ENCODE measurements at places on chromosomes 5 and 9.

DNA sequence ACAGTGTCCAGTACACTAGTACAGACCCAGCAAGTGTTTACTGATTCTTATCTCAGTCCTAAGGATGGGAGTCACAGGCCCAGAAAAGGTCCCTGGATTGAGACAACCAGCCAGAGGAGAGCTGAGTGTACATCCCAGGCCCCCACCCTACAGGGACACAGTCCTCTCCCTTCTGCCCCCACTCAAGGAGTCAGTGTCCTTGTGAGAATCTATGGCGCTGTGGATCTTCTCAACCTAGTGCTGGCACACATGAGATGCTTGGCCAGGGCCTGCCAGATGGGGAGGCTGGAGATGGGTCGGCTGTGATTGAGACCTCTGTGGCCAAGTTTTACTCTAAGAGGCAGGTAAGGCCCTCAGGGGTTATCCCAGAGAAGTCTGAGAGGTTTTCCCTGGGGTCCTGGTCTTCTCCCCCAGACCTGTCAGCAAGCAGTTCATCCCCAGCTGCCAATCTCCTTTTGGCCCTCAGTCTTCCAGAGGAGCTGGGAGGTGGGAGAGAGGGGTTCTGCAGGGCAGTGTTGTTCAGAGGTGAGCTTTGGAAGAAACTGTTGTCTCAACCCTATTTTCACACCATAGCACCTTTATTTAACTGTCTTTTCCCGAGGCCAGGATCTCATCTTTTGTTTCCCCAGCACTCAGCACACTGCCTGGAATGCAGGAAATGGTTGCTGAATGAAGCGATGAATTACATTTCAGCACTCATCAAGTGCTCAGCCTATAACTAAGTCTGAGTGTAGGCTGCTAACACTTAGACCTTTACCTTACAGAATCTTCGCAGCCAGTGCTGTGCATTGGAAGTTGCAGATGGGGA is 3.2 kb upstream of the NSD1 start:
- DNase-seq: no peak

- DNase-seq: no peak
Measured at GRCh38 chr5:176486189-176486757, 38.1 kb downstream of the FAF2 start.

GRCh38 chr5:132389585-132390286 is 20.2 kb downstream of the SLC22A5 start:
- no peak for DNase-seq

DNA sequence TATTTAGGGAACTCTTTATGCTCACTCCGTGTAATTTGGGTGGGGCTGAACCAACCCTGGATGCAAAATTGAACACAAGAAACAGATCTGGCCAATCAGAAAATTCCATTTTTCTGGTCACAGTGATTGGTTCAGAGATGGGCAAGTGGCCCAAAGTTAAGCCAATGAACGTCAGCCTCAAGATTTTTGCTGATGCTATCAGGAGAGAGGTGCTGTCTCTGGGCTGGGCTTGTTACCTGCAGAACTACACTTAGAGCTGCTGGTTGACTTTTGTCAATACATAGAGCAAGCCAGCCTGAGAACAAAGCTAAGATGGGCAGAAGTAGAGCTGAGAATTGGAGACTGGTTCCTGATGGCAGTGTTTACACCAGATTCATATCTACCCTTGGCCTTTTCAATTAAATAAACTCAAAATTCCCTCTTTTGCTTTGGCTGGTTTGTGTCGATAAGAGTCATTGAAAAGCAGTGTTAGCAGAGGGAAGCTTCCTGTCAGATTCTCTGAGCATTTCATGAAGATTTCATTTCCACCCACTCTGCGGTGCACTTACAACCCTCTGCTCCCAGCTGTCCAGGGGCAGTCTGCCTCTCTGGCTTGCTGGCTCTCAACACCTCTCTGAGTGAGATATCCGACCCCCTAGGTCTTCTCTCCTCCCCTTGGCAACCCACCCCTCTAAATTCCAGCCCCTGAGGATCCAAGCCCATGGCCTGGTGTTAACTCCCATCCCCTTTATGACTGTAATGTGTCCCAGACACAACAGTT is 64.5 kb upstream of the PPARGC1B start:
- no peak for DNase-seq

DNA sequence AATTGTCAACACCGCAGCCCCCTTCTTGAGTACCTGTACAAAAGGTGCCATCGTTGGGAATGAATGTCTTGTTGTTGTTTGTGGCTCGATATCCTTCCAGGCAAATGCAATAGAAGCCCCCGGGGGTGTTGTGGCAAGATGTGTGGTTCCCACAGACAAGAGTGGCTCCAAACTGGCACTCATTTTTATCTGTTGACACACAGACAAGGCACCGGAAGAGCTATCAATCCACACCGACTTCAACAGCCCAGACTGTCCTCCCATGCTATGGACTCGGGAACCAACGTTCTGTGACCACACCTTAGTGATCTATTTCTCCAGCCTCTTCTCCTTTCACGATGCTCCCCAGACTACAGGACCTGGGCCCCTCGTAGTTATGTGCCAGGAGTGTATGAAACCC is 25.9 kb downstream of the SUSD1 start:
- no peak for DNase-seq

GRCh38 chr9:86641970-86642369 is 287.8 kb upstream of the TUT7 start:
- no peak for DNase-seq

GRCh38 chr5:74673011-74673790 is 11.8 kb upstream of the HEXB start:
- DNase-seq: no peak

DNA sequence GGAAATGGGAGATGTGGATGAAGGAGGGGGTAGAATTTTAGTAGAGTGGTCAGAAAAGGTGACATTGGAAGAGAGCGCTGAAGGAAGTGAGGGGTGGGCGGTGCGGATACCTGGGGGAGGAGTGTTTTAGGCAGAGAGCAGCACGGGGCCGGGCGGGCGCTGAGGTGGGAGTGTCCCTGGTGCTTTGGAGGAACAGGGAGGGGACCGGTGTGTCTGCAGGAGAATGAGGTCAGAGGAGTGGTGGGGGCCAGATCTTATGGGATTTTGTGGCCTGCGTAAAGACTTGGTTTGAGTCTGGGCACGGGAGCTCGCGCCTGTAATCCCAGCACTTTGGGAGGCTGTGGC is 5.8 kb upstream of the PSD2 start:
- DNase-seq: no peak

DNA sequence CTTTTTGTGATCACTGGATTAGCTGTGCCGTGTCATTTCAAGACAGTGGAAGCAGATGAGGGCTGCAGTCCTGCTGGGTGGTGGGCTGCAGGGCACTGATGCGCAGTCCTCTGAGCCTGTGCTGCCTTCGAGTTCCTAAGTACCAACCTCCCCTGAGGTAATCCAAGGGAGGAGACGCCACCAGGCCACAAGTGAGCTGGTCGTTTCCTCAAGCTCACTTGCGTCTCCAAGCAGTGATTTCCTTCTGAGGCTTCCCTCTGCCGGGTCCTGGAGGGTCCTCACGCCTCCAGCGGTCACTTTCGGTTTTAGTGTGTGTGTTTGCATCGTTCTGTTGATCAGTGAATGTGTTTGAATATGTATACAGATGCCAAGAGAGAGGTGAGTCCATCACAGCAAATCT is 115.7 kb downstream of the TRIO start:
- DNase-seq: no peak

DNA sequence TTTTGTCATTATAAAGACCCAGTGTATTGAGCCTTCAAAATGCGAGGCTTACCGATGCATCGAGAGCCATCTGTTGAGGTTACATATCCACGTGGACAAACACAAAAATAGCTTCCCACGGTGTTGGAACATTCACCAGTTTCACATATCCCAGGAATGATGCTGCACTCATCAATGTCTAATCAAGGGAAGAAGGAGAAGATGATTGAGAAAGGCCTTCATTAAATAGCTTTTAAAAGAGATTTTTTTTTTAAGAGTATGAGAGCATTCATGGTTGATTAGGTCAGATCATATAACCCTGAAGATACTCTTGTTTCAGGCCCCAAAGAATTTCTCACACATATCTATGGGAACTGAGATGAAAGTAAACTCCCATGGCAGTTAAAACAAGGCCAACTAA is 129.4 kb downstream of the FBN2 start:
- no peak for DNase-seq

GRCh38 chr9:27564670-27565069 is 8.6 kb downstream of the C9orf72 start:
- no peak for DNase-seq

- DNase-seq: no peak
Measured at GRCh38 chr5:104385906-104386305, 823.3 kb upstream of the NUDT12 start.

GRCh38 chr5:137731176-137731575 is 4.7 kb downstream of the KLHL3 start:
- no peak for DNase-seq

- DNase-seq: peak; percentile 33
Measured at GRCh38 chr5:142145106-142145900, 36.7 kb downstream of the NDFIP1 start.

GRCh38 chr5:146796911-146797310 is 81.6 kb downstream of the PPP2R2B start:
- DNase-seq: no peak

DNA sequence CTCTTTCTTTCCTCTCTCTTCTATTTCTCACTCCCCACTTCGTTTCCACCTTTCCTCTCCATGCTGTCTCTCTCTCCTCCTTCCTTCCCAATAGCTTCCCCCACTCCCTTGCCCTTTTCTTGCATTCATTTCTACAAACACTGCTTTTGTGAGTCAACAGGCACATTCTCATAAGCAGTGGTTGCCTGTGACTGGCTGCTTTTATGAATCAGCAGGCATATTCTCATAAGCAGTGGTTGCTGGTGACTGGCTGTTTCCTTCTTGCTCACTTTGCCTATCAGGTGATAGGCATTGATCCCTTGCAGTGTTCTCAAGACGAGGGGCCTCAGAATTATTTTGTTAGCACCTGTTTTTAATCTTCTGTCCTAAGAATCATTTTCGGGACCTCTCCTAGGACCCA is 116.1 kb upstream of the ACTBL2 start:
- no peak for DNase-seq

DNA sequence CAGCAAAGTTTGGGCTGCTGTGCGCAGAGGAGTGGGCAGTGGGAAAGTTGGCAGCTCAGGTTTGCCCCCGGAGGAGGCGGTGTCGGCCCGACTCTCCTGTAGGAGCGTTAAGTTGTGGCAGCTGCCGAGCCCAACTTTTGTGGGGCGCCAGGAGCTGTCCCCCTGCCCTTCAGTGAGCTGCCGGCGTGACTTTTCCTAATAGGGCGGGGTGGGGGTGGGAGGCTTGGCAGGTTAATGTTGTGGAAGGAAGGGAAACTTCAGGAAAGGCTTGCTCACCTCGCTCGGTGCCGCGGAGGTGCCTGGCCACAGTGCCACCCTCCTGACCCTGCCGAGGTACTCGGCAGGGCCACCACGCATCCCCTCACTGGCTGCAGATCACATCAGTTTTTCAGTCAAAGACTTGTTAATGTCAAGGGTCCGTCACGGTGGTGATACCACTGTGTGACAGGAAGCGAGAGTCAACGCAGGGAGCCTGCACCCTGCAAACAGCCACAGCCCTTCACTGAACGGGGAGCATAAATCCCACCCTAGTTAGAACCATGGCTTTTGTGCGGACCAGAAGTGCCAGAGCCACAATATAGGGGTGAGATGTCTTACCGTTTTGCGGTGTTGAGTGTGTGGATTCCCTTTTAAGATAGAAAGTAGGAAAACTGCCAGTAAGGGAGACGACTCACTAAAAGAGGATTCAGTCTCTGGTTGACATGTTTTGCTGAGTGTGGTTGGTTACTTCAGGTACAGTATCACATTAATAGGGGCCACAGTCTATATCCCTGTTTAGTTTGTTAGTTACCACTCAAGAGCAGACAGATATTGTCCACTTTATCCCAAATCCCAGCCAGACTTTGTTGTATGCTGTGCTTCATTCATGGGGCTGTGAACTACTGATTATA is 796 bp downstream of the LNPEP start:
- DNase-seq: peak; percentile 37

DNA sequence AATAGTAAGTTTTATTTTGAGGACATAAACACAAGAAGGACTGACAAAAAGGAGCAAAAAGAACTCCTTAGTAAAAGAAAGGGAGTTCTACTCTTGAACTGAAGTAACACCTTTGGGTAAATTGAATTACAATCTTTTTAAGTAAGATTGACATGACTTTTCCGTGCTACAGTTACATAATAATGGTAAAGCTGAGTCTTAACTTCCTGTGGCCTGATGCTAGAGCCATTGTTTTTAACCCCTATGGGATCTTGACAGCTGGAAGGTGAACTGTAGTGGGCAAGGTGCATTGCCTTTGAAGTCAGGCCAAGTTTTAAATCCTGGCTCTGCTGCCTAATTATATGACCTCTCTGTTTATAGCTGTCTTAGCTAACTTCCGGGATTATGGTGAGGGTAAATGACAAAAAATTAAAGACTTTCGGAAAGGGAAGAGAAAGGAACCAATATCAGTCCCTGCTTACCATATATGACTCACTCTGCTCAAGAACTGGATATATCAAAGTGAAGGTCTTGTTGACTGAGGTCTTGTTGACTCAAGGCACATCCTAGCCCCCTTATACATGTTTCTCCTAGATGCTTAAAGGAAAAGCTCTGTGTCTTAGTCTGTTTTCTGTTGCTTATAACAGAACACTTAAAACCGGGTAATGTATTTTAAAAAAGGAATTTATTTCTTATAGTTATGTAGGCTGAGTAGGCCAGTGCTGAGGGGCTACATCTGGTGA is 6.8 kb downstream of the HSD17B4 start:
- DNase-seq: no peak

- no peak for DNase-seq
Measured at GRCh38 chr5:123885081-123885480, 373.1 kb downstream of the CSNK1G3 start.

DNA sequence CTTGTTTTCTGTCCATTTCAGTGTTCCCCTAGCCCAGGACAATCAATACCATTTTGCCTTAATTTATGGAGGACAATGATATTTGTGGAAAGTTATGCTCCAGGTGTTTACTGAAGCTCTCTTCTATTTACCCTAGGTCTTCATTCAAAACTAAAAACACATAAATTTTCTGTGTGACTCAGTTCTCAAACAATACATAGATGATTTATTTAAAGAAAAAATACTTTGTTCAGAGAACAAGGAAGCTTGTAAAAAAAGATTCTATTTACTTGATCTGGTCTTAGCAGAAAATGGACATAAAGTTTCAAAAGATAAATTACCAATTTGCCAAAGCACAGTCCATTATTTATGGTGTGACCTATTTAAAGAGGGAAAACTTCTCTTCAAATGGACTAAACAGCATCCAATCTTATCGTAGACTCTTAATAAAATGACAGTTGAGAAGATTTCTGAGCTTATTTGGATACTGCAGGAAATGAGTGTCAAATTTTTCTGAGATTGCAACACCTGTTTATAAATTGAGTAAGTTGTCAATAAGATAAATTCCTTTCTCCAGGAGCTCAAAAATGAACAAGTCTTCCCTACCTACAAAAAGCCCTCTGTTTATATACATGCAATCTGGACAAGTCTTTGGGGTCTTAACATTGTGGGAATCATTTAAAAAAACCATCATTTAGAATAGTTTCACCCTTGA is 627.2 kb downstream of the PSAT1 start:
- no peak for DNase-seq

DNA sequence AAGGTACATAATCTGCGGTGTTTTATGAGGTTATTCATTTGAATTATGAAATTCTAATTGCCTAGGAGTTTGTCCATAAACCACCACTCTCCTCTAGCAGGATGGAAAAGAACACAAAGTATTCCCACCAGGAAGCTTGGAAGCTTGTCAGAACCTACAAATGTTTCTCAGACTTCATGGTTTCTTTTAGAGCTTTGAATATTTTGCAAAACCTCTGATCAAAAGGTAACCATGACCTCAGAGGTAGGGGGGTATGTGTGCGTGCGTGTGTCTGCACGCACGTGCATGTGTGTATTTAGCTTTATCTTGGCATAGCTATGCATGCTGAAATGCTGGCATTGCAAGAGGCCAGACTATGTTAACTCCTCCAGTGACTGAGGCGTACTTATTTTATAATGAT is 847.0 kb downstream of the TLE1 start:
- no peak for DNase-seq

Measured in central memory CD8-positive, alpha-beta T cell (primary cell).